ENCODE measurements at places on chromosomes 2 and 18.

- peak; percentile 71 for DNase-seq
Observed at GRCh38 chr2:57443973-57444521, 602.6 kb upstream of the VRK2 start.

DNA sequence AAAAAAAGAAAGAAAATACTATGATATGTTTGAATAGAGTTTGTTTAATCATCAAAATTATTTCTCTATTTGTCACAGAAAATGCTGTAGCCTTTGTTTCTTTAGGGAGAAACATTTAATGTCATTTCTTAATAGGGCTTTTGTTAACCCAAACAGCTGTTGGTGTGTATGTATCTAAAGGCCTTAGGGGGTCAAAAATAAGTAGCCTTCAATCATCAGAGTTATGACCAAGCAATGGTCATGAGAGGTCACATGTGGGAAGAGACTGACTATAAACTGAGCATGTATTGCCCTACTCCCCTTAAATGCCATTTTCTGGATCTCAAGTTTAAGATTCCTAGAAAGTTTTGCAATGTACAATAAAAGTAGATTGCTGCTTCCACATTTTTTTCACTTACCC is 22.7 kb downstream of the HNMT start:
- DNase-seq: no peak

DNA sequence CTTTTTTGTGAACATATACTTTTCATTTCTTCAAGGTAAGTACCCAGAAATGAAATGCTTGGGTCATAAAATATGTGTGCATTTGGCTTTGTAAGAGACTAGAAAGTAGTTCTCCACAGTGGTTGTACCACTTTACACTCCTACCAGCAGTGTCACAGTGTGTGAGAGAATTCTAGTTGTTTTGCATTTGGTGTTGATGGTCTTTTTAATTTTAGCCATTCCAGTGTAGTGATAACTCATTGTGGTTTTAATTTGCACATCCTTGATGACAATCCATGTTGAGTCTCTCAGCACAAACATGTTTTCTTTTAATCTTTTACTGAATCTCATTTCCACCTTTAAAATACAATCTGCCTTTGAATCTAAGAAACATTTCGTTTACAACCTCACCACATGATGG is 402.5 kb upstream of the ETAA1 start:
- DNase-seq: no peak

GRCh38 chr2:160381425-160381951 is 112.1 kb downstream of the RBMS1 start:
- DNase-seq: no peak

DNA sequence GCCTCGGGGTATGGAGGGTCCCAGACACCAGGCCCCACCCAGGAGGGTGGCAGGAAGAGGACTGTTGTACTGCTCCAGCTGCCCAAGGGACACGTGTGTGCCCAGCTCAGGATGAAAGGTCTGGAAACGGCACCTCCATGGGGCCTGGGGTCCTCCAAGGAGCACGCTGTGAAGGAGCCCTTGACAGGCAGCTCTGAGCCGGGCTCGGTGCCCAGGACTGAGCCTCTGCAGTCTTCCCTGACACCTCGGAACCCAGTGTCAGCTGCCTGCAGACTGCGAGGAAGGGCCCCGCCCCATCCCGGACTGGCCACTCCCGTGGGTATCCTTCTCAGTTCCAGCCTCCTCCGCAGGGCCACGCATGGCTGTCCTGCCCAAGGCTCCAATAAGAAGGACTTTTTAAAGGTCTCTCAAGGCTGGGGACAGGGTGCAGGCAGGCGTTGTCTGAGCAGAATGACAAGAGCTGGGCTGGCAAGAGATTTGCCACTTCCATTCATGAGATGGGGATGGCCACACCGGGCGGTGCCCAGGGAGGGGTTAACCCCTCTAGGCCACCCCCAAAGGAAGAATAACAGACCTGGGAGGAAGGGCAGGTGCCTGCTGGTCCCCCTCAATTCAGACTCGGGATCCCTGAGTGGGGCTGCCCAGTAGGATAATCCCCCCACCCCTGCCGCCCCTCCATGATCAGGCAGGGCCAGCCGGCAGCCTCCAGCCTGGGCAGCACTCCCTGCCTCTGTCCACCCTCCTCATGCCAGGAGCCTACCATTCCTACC is 8.9 kb downstream of the ECEL1 start:
- DNase-seq: no peak

DNA sequence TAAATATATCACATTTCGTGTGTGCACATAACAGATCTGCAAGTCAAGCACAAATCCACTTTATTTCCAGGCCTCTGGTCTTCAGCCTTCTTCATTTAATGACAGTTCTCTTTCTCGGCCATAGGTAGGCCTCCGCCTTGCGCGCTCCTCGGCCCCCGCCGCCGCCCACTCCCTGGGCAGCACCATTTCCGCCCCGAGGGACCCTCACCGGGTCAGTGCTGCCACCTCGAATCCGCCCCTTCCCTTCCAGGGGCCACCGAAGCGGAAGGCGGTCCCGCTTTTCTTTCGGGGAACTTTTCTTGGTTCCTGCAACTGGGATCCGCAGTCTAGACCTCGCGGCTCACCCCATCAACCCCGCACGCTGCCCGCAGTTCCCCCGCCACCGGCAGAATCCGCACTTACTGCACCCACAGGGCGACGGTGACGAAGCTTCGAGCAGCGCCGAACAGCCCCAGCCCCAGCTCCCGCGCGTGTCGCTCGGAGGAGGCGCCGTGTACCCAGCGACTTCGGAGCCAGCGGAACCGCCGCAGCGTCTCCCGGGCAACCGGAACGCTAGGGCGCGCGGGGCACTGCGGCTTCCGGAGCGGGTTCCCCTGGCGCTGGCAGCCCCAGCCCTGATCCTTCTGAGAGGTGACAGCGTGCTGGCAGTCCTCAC is at the start of gene CDKL4:
Gene CDKL4 (minus strand): TSS at position 502 of the 655 bp plus-strand sequence.
- no peak for DNase-seq

GRCh38 chr2:10413991-10414451 is 34.1 kb downstream of the ODC1 start:
- DNase-seq: peak; percentile 48

GRCh38 chr2:28689771-28690170 is 61.9 kb upstream of the PPP1CB start:
- no peak for DNase-seq

DNA sequence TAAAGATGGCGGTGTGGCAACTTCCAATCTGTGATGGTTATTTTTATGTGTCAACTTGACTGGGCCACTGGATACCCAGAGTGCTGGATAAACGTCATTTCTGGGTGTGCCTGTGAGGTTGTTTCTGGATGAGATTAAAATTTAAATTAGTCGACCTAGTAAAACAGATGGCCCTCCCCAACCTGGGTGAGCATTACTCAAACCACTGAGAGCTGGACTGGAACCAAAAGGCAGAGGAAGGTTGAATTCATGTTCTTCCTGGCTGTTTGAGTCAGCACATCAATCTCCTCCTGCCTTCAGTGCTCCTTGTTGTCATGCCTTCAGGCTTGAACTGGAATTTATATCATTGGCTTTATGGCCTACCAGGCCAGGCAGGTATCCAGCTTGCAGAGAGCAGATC is 190.8 kb upstream of the RGPD4 start:
- DNase-seq: peak; percentile 86

- no peak for DNase-seq
Observed at GRCh38 chr18:56306797-56307196, 331.6 kb downstream of the TXNL1 start.

DNA sequence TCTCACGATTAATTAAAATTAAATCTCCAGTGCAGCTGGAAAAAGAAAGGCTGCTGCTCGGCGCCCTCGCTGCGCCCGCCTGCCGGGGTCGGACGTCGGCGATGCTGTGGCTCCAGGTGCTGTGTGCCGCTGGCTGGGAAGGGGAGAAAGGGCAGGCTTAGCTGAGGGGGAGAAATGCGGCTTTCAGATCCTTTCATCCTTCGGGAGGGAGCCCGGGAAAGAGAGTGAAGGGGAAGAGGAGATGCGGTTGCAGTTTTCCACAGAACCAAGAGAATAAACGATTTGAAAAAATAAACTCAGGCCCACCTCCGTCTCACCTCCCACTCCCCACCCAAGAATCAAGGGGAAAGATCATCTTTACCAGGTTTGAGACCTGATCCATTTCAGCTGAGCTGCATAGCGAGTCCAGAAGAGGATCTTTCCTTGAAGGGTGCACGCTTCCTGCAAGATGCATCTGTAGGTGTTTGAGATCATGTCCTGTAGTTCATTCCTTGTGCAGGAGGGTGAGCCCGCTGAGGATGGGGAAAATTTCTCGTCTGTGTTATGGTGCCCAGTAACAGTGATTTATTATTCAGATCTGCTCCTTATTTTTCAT is 495 bp downstream of the TMEM169 start:
- no peak for DNase-seq

- no peak for DNase-seq
Observed at GRCh38 chr2:40039549-40039948, 260.5 kb upstream of the THUMPD2 start.

- no peak for DNase-seq
Observed at GRCh38 chr2:118843483-118844132, 3.8 kb downstream of the EN1 start.

DNA sequence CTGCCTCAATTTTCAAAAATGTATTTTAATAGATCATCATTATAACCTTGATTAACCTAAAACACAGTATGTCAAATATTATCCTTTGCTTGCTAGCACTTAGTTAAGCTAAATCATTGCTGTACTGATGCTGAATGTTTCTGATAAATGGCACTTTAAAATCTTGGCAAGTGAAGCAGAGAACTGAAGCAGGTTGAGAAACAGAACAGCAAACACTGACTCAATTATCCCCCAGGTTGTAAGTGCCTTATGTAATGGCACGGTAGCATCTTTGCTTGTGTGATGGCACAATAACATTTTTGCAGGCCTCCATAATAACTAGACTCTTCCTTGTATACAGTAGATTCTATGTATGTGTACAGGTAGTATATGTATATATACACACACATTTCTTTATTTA is 33.8 kb downstream of the ARHGAP15 start:
- DNase-seq: no peak

DNA sequence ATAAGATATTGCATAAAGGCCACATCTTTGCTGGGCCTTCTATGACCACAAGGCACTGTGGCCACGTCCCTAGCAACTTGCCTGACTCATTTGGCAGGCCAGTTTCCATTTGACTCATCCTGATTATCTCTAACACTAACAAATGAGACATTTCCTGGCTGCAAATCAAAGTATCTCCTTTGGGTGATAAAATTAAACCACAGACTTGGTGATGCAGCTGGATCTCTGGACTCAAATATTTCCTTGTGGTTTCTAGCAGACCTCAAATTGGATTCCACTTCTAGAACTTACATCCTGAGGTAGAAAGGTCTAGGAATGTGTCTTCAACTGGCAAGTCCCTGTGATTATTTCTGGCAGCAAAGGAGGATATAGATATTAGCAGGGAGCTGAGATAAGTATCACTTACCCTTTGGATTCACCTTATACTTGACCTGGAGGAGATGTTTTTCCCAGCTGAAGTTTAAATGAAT is 167.9 kb upstream of the NXPH2 start:
- peak; percentile 99 for DNase-seq

DNA sequence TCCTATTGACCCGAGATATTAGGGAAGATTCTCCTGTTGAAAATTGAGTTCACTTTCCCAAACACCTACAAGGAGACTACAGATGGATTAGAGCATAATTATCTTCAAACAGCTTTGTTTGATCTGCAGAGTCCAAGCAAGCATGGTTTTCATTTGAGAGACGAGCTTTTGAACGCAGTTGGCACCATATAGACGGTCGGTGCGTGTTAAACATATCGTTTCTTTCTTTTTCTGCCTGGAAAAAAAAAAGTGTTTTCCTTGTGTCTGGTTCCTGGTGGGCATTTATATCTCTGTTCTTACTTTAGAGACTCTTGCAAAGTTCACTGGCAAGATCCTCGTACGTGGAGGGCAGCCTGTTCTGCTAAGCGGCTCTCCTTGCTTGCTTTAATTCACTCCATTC is 248.9 kb downstream of the TMEM182 start:
- DNase-seq: no peak

GRCh38 chr18:26255695-26256622 is 29.7 kb downstream of the TAF4B start:
- no peak for DNase-seq

DNA sequence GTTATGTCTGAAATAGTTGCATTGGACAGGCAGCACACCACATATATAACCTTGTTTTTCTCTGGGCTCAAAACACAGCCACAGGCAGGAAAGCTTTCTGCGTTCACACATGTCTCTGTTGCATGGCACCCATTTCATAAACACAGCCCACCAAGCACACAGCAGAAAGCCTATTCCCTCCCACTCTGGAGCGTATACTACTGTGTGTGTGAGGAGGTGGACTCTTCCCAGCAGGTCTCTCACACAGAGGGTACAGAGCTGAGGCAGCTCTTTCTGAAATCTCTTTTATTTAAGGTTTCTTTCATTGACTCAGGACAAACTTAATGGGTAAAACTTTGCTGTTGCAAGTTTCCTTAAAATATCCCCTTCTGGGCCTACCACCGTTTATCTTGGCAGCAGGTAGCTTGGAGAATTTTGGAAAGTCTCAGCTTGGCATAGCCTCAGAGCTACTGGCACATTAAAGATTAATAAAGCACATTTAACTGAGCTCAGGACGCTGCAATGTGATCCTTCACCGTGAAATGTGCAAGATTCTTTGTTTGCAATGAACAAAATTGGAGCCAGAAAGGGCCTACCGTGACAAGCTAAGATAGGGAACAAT is 105.1 kb upstream of the NCKAP5 start:
- DNase-seq: no peak

DNA sequence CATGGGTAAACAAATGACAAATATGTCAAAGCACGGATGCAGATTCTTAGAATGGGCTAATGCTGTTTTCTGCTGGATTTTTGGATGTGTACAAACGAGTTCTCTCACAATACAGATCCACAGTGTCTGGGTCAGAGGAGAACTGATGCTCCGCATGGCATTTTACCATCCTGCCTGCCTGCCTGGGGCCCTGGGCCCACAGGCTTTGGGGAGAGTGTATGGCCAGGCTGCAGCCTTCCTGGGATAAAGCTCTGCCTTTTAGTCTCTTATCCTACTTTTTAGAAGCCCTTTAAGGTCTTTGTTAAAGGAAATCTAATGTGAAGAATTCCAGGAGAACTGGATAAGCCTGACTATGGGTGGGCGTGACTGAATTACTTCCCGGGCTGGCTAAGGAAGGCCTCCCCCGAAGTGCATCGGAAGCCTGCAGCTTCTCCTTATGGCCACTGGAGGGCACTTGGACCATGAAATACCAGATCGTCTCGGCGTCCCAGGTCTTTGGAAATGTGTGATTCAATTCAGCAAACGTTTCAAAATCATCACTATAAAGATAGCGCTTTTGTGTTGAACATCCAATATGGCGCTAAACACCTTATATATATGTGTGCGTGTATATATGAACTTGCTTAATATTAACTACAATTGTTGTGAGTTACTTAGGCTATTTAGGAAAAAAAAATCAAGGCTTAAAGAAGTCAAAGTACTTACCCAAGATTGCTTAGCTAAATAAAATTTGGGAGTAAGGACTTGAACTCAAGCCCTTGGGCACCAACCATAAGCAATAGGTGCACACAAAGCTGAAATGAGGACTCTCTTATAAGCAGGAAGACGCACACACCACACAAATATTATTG is 15.2 kb upstream of the DNPEP start:
- peak; percentile 81 for DNase-seq
